ENCODE measurements at places on chromosomes 16 and 17.

GRCh38 chr16:17151335-17151734 lies 319.4 kb downstream of the XYLT1 start:
- DNase-seq = no peak

GRCh38 chr16:12613131-12613991 lies 190.3 kb downstream of the CPPED1 start:
- DNase-seq = no peak

DNA sequence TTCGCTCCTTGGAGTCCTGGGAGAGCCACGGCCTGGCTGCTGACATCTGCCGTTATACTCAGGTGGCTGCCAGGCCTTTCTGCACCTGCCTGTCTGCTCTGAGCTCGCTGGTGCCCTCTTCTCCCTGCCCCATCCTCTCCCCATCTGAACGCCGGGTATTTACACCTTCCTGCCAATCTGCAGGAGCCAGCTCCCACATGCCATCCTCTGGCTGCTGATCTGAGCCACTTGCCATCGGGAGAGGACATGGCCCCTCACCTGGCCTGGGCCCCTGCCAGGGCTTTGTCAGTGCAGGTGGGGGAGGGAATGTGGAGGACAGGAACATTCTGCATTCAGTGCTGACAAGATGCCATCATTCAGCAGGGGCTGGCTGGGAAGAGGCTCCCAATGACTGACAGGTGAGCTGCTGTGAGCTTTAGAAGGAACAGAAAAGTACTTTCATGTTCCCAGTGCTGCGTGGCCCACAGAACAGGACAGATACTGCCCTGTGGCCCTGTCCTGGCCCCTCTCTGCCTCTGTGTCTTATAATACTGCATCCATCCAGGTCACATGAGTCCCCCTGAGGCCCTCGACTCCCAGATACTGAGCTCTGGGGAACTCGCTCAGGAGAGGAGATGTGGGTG lies 96.3 kb upstream of the ZNF469 start:
- DNase-seq = no peak

GRCh38 chr16:87723226-87723623 lies 42.6 kb downstream of the KLHDC4 start:
- no peak for DNase-seq

- DNase-seq = no peak
Observed at GRCh38 chr16:87213536-87213935, 103.7 kb downstream of the C16orf95 start.

GRCh38 chr17:63621229-63621683 lies 961 bp upstream of the MAP3K3 start:
- no peak for DNase-seq

- DNase-seq = no peak
Observed at GRCh38 chr16:89687092-89687940, 827 bp downstream of the CDK10 start.

DNA sequence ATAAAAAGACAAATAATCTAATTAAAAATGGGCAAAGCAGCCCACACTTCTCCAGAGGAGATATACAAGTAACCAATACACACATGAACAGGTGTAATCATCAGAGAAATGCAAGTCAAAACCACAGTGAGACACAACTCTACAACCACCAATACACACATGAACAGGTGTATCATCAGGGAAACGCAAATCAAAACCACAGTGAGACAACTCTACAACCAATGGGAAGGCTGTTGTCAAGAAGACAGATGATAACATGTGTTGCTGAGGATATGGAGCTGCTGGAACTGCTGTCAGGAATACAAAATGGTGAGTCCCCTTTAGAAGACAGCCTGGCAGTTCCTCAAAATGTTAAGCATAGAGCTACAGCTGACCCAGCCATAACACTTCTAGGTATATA lies 22.5 kb upstream of the ENGASE start:
- DNase-seq = no peak

DNA sequence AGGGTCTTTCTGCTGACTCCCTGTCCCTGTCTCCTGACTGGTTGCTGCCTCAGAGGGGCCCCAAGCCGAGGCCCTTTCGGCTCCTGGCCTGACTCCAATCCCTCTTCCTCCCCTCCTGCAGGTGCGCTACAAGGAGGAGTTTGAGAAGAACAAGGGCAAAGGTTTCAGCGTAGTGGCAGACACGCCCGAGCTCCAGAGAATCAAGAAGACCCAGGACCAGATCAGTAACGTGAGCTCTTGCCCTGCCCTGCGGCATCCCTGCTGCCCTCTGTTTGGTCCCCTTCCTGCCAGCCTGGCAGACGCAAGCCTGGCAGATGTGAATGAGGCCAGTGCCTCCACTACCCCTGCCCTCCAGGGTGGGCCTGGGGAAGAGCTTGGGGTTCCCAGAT lies 27.1 kb upstream of the LASP1NB start:
- peak; percentile 69 for DNase-seq

DNA sequence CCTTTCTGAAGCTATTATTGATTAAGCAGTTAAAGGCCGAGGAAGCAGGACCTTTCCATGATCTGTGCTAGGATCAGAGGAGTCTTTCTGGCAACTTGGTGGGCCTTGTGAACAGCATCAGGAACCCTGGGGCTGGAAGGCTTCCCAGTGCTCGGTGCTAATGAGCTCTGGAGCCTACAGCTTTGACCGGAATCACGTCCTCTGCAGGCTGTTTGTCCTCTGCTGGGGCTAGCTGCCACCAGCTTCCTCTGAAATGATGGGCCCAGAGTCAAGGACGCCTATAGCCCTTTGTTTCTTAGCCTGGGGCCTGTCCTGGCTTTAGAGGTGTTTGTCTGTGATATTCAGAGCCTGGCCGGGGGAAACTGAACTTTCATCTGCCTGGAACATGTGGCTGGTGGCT lies 111.6 kb downstream of the SHISA9 start:
- DNase-seq = no peak

DNA sequence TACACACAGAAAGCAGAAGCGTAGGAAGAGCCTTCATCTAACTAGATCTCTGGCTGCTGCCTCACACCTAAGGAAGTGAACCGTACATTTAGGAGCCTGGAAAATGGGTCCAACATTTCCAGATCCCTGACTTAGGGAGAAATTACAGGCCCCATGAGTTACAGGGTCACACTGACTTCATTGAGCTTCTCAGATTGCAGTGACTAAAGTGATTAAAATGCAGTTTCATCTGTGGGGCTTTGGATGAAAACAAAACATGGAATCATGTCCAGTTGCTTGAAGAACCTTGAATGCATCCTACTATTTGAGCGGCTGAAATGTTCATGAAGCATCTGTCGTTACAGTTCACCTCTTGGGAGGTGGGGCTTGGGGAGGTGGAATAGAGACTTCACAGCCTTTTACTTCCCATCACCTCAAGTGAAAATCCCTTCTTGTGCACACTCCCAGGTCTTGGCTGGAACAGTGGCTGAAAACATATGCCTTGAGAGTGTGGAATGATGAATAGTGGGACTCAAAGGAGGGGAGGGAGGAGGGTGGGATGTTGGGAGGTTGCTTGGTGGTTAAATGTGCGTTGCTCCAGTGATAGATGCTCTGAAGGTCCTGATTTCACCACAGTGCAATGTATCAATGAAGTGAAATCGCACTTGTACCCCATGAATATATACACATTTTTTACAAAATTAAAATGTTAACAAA lies 19.7 kb downstream of the TEKT3 start:
- DNase-seq = no peak

- DNase-seq = no peak
Observed at GRCh38 chr17:73111386-73111785, 18.9 kb upstream of the SLC39A11 start.

Data from stimulated activated effector memory CD8-positive, alpha-beta T cell treated with anti-CD3 and anti-CD28 coated beads, Interleukin-12 subunit alpha, Interleukin-12 subunit beta, amount 100 ng/mL, for 72 hours (primary cell).